CD14-positive monocyte (primary cell): ENCODE measurements at places on chromosomes 2 and 18. TPM values are rescaled to one million over a fixed set of nuclear protein-coding genes. Genes with fewer than 3 reads are reported as not detected.
A peak's percentile ranks its signal among the peaks of the same experiment; 100 is the strongest.

Gene SPTBN1
- polyA plus RNA-seq = 0.79 TPM

Gene MATN3
- polyA plus RNA-seq = not detected

Gene UGT1A6
- polyA plus RNA-seq = not detected in 2 replicates

Gene SPATA3
- polyA plus RNA-seq = not detected

Gene DAPL1
- not detected for polyA plus RNA-seq

Gene C2orf66
- not detected for polyA plus RNA-seq

Gene CFAP65
- polyA plus RNA-seq = not detected in 2 replicates

DNA sequence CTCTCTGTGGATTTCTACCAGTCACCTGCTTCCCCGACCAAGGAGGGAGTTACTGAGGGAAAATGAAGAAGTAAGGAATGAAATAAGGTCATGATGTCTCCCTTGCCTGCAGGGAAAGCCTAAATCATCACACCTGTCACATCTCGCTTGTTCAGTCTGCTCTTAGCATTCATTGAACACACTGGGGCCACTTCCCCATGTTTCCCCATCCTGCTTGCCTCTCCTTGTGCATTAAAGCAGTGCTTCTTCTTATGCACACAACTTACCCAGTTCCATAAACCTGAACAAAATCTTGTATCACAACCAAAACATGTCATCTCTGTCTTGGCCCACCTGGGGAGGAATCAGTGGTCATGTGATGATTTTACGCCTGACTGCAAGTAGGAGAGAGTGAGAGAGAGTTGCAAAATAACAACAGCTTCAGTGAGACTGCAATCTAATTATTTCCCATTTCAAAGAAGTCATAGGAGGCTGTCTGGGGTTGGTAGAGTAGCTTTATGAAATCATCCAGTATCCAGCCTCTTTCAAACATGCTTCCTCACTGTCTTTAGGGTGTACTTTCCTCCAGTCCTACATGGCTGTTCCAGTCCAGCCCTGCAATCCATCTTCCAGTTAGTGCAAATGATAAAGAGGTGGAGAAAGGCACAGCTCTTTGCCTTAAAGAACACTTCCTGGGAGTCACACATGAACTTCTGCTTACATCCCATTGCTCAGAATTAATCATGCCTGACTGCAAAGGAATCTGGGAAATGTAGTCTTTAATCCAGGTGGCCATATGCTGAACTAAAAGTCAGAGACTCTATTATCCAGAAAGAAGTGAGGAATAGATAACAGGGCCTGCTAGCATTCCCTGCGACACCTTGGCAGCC, 220.1 kb downstream of the HAUS1 start:
- no peaks in the 10 kb centered on the region for H3K27me3 ChIP-seq
- H3K27ac ChIP-seq = peak overlapping the region; percentile 46
- H3K4me1 ChIP-seq = peaks cover 21% of the 10 kb centered on the region
- no peaks in the 10 kb centered on the region for H3K36me3 ChIP-seq
- peak overlapping the region; percentile 12 for H3K4me3 ChIP-seq
- peak; percentile 65 for DNase-seq

DNA sequence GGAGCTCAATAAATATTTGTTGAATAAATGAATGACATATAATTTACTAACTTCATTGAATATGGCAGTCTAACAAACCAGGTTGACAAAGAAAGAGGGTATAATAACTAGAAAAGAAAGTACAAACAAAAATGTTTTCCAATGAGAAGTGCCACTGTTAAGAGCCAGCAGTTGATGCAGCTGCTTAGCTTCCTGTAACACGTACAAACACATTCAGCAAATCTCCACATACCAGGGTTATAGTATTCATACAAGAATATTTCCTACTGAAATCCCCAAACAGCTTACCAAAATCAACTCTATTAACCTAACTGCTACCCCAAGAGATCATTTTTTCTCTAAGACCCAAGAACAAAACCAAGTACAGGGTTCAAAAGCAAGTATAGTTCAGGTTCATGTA, 77.7 kb downstream of the THADA start:
- H3K27me3 ChIP-seq = no peaks in the 10 kb centered on the region
- H3K4me3 ChIP-seq = no peak overlapping the region
- H3K4me1 ChIP-seq = peaks cover 12% of the 10 kb centered on the region
- H3K36me3 ChIP-seq = no peaks in the 10 kb centered on the region
- no peak overlapping the region for H3K27ac ChIP-seq

- H3K27ac ChIP-seq = no peak within 1 kb of the TSS
- no peaks in the 10 kb centered on the region for H3K36me3 ChIP-seq
- peaks cover 70% of the 10 kb centered on the region for H3K27me3 ChIP-seq
- H3K4me1 ChIP-seq = no peaks in the 10 kb centered on the region
Observed at GRCh38 chr2:132669908-132670495, at the start of gene LYPD1. TSS of gene LYPD1 (minus strand) at chr2:132670205. CDS start at chr2:132669932, 273 bp downstream.

DNA sequence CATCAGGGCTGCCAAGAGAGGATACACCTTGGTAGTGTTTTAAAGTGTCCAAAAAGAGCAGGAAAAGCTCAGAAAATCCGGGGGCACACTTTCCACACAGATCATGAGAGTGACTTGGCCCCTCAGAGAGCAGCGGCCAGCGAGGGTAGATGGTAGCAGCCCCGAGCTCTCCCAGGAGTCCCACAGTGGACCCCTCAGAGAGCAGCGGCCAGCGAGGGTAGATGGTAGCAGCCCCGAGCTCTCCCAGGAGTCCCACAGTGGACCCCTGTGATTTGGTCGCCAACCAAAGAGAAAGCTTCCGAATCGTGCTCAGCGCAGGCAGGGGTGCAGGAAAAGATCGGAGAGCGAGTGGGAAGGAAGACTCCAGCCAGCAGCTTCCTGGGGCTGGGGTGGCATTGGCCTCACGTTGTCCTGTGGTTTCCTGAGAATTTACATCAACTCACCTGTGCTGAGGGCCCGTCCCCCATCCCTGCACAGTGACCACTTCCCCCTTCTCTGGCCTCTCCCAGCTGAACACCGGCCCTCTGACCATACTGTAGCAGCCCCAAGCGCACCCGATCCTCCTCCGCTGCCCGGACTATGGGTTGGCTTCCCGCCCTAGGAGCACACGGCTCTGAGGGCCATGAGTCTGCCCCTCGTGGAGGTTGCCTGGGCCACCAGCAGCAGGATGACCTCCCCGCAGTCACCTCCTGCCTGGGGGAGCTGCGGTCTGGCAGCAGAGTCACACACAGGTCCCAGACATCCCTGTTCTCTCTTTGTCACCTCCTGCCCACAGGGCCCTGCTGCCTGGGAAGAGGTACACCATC, 33.7 kb downstream of the MTERF4 start:
- H3K36me3 ChIP-seq = no peaks in the 10 kb centered on the region
- DNase-seq = peak; percentile 1
- H3K4me3 ChIP-seq = no peak overlapping the region
- no peaks in the 10 kb centered on the region for H3K27me3 ChIP-seq
- H3K4me1 ChIP-seq = no peaks in the 10 kb centered on the region

GRCh38 chr2:67663776-67664175, 266.6 kb downstream of the ETAA1 start:
- DNase-seq = no peak
- H3K4me1 ChIP-seq = no peaks in the 10 kb centered on the region
- no peak overlapping the region for H3K27ac ChIP-seq

DNA sequence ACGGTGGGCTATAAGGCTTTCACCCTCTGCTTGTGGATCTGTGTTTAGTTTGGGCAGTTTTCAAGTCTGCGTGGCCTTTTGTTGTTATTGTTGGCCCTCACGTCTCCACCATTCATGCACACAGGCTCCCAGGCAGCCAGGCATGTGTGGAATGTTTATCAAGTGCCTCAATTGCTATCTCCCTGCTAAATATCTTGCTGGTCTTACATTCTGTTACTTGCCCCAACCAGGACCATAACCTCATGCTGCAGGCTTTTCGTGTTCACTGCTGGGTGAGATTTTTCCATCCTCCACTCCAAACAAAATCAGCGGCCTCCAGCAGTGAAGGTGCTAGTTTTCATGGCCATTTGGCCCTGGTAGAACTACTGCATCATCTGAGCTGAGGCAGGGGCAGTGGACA, 63.0 kb upstream of the DSC1 start:
- no peaks in the 10 kb centered on the region for H3K27me3 ChIP-seq
- DNase-seq = no peak
- no peaks in the 10 kb centered on the region for H3K36me3 ChIP-seq
- no peak overlapping the region for H3K4me3 ChIP-seq
- H3K27ac ChIP-seq = no peak overlapping the region

DNA sequence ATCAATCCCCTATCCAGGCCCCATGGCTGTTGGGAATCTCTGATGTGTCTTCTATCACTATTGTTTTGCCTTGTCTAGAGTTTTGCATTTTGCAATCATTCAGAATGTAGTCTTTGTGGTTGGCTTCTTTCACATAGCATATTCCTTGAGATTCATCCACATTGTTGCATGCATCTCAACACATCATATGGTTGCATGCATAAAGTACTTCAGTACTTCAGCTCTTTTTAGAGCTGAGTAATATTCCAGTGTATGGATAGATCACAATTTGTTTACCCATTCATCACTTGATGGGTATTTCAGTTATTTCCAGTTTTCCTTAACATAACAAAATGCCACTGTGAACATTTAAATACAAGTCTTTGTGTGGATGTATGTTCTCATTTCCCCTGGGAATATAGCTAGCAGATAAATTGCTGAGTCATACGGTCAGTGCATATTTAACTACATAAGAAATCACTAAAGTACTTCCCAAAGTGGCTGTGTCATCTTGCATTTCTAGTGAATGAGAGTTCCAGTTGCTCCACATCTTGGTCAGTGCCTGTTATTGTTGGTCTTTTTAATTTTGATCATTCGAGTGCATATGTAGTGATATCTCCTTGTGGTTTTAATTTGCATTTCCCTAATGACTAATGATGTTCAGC, 138.8 kb downstream of the BCL11A start:
- no peaks in the 10 kb centered on the region for H3K36me3 ChIP-seq
- H3K4me3 ChIP-seq = no peak overlapping the region
- no peaks in the 10 kb centered on the region for H3K27me3 ChIP-seq
- peaks cover 40% of the 10 kb centered on the region for H3K4me1 ChIP-seq
- no peak overlapping the region for H3K27ac ChIP-seq
- DNase-seq = no peak

GRCh38 chr2:232204457-232204931, 174.1 kb upstream of the ALPP start:
- DNase-seq = no peak
- no peaks in the 10 kb centered on the region for H3K27me3 ChIP-seq
- H3K4me3 ChIP-seq = no peak overlapping the region
- no peaks in the 10 kb centered on the region for H3K4me1 ChIP-seq
- no peak overlapping the region for H3K27ac ChIP-seq
- H3K36me3 ChIP-seq = no peaks in the 10 kb centered on the region

DNA sequence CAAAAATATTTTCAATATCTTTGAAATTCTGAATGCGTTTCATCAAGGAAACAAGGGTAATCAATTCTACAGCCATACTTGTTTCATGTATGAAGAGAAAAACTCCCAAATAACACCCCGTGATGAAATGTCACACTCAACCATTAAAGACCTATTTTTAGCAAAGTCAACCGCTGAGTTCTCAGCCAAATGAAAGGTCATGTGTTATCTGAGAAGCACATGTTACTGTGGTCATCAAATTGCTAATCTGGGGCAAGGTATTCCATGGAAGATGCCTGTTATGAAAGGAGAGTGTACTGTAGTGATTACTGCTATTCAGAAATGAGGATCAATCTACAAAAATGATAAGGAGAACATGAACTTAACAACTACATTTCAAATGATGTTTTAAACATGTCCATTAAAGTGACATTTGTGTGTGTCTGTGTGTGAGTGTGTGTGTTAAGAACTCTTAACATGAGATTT, 126.7 kb downstream of the BCL2 start:
- H3K4me1 ChIP-seq = peaks cover 21% of the 10 kb centered on the region
- H3K4me3 ChIP-seq = no peak overlapping the region
- H3K36me3 ChIP-seq = no peaks in the 10 kb centered on the region
- peak; percentile 55 for DNase-seq

- no peak overlapping the region for H3K27ac ChIP-seq
- H3K27me3 ChIP-seq = no peaks in the 10 kb centered on the region
- H3K36me3 ChIP-seq = no peaks in the 10 kb centered on the region
- H3K4me3 ChIP-seq = no peak overlapping the region
- no peak for DNase-seq
Observed at GRCh38 chr2:220703279-220703678, 868.8 kb downstream of the EPHA4 start.

GRCh38 chr2:86785456-86785855, 5.3 kb downstream of the CD8A start:
- H3K27ac ChIP-seq = no peak overlapping the region
- H3K4me3 ChIP-seq = no peak overlapping the region
- H3K4me1 ChIP-seq = peaks cover 23% of the 10 kb centered on the region
- H3K27me3 ChIP-seq = peaks cover 35% of the 10 kb centered on the region

DNA sequence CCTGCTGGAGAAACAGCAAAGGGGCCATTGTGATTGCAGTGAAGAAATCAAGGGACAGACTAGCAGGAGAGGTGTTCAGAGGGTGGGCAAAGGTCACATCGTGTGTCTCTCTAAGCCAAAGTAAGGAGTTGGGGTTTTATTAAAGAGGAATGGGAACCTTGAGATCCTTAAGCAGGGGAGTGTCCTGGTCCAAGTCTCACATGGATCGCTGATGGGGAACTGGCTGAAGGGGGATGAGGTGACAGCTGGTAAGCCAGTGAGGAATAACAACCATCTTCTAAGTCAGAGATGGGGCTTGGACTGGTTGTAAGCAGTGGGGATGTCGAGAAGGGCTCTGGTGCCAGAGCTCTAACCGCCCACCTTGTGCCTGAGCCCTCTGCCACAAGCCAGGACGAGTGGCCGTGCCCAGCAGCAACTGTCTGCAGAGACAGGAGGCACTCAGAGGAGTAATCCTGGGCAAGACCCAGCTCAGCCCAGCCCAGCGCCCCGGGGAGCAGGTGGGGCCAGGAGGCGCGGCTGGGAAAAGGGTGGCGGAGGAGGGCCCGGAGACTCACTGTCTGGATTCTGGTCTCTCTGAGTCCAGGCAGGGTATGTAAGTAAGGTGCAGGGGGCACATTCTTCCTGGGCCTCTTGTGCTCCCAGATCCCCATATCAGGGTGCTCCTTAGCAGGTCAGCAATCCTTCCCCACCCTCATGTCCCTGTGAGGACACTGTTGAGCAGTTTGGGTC, 13.7 kb downstream of the WNT10A start:
- peaks cover 9% of the 10 kb centered on the region for H3K4me1 ChIP-seq
- no peak for DNase-seq
- H3K36me3 ChIP-seq = no peaks in the 10 kb centered on the region
- H3K27ac ChIP-seq = no peak overlapping the region
- no peak overlapping the region for H3K4me3 ChIP-seq

DNA sequence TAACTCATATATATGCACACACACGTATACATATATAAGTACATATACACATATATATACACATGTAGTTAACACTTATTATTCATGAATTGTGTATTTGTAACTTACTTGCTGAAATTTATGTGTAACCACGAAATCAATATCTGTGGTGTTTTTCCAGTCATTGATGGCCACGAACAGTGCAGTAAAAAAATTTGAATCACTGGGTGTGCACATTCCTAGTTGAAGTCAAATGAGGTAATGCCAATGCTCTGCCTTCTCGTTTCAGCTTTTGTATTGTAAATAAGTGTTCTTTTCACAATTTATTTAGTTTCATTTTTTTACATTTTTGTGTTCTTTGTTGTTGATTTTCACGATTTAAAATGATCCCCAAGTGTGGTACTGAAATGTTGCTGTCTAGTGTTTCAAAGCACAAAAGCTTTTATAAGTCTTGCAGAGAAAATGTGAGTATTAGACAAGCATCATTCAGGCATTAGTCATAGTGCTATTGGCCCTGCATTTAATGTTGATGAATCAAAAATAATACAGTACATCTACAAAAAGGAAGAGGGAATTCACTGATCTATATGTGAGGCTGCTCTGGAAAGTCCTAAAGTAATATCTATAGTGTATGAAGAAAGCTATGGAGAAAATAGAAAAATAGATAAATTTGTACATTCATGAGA, 419.0 kb downstream of the DSC3 start:
- H3K27ac ChIP-seq = no peak overlapping the region
- no peak overlapping the region for H3K4me3 ChIP-seq
- H3K36me3 ChIP-seq = no peaks in the 10 kb centered on the region
- no peaks in the 10 kb centered on the region for H3K4me1 ChIP-seq
- H3K27me3 ChIP-seq = no peaks in the 10 kb centered on the region
